ENCODE measurements at places on chromosomes 3 and 15. TPM values are rescaled to one million over a fixed set of nuclear protein-coding genes. Genes with fewer than 3 reads are reported as not detected.

GRCh38 chr15:81410318-81410753 lies 36.3 kb upstream of the TMC3 start:
- H3K27ac ChIP-seq = no peak overlapping the region
- H3K4me3 ChIP-seq = no peak overlapping the region
- no peaks in the 10 kb centered on the region for H3K36me3 ChIP-seq
- peak; percentile 85 for DNase-seq
- no peaks in the 10 kb centered on the region for H3K4me1 ChIP-seq

DNA sequence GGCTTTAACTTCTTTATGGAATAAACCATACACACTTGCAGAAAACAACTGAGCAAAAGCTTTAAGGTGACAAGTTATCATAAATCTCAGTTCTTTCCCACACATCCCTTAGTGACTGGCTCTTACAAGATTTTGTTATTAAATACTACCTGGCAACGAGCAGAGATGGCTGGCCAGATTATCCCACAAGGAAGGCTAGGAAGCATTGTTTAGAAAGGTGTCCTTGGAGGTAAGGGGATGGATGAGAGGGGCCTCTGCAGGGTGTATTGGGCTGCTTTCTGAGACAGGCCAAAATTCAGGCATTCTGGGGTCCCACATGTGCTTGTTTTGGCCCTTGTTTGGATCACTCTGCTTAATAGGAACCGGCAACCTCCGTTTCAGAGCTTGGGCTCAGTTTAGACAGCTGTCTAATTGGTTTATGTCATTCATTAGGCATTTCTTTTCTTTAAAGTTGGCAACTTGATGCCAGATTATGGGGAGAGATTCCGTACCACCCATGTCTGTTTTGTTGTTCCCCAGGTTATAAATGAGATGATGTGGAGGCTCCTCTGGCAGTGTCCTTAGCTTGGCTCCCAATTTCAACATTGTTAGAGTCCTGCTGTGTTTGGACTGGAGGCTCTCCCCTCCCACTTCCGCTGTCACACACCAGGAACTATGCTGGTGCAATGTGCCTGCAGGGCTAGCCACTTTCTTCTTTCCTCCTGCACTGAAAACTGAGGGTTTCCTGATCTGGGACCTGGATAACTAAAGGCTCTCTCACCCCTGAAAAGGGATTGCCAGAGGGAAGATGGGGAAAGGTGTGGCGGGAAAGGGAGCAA lies 121.1 kb downstream of the TPRG1 start:
- no peaks in the 10 kb centered on the region for H3K4me1 ChIP-seq
- no peaks in the 10 kb centered on the region for H3K36me3 ChIP-seq
- no peak overlapping the region for H3K27ac ChIP-seq
- no peaks in the 10 kb centered on the region for H3K27me3 ChIP-seq
- DNase-seq = no peak
- H3K4me3 ChIP-seq = no peak overlapping the region

DNA sequence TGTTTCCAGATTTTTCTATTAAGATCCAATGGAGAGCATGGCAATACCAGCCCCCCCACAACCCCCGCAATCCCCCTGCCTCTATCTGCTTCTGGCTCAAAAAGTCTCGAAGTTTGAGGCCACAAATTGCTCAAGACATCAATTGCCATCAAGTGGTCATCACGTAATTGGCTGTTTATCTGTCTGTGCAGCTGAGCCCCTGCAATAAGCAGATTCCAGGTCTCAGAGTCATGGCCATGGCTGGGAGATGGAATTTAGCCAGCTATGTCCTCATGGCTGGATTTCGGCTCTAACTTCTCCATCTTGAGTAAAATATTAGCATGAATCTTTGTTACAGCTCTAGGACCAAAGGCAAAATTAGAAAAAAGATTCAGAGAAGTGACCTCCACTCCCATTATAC lies 22.7 kb downstream of the SSUH2 start:
- H3K36me3 ChIP-seq = no peaks in the 10 kb centered on the region
- no peaks in the 10 kb centered on the region for H3K4me1 ChIP-seq
- DNase-seq = peak; percentile 34
- H3K4me3 ChIP-seq = no peak overlapping the region
- peak overlapping the region; percentile 55 for H3K27ac ChIP-seq

RYR3 gene
- total RNA-seq = 1.4 TPM

EFCC1 gene
- total RNA-seq = 7.4 TPM

DNA sequence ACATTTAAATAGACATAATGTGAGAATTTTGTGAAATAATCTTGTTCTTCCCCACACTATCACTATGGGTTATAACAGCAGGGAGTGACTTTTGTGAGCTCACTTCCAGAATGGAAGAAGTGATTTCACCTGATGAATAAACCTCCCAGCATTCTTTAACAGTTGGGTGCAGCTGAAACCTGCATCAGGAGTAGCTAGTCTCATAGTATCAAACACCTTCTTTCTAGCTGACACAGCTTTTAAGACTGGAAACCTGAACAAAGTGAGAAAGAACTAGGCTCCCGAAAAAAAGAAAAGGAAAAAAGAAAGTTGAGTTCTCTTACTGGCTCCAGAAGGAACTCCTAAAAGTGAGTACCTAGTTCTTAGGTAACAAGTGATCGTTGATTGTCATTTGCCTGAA lies 61.1 kb upstream of the UNC13C start:
- H3K36me3 ChIP-seq = no peaks in the 10 kb centered on the region
- peaks cover 7% of the 10 kb centered on the region for H3K4me1 ChIP-seq
- H3K27me3 ChIP-seq = no peaks in the 10 kb centered on the region
- DNase-seq = no peak

DNA sequence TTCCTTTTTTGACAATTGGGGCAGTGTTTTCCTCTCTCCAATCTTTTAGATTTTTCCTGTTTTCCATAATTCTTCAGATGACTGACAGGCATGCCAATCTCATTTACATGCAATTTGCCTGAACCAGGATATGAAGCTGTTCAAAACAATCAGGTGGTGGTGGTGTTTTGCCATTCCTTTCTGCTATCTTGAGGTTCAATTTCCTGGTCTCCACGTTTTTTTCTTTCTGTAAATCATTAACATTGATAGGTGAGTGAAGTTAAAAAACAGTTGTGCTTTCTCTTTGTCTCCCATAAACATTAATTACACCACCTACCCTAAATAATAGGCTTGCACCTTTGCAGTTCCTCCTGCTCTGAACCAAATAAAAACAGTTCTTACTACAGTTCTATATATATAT lies 49.1 kb downstream of the C2CD4A start:
- no peak for DNase-seq
- H3K27me3 ChIP-seq = no peaks in the 10 kb centered on the region
- H3K4me1 ChIP-seq = peaks cover 13% of the 10 kb centered on the region
- no peaks in the 10 kb centered on the region for H3K36me3 ChIP-seq
- H3K27ac ChIP-seq = no peak overlapping the region

TMCO5A gene
- total RNA-seq = not detected

GRCh38 chr15:64825431-64826294 lies at the start of gene PIF1:
Gene PIF1 (minus strand): TSS chr15:64825647. CDS start chr15:64824335, 1,312 bp downstream.
- H3K4me3 ChIP-seq = no peak within 1 kb of the TSS
- DNase-seq = peak; percentile 100
- H3K4me1 ChIP-seq = peaks cover 13% of the 10 kb centered on the region
- H3K36me3 ChIP-seq = no peaks in the 10 kb centered on the region
- peak within 1 kb of the TSS; percentile 26 for H3K27ac ChIP-seq
- no peaks in the 10 kb centered on the region for H3K27me3 ChIP-seq

DNA sequence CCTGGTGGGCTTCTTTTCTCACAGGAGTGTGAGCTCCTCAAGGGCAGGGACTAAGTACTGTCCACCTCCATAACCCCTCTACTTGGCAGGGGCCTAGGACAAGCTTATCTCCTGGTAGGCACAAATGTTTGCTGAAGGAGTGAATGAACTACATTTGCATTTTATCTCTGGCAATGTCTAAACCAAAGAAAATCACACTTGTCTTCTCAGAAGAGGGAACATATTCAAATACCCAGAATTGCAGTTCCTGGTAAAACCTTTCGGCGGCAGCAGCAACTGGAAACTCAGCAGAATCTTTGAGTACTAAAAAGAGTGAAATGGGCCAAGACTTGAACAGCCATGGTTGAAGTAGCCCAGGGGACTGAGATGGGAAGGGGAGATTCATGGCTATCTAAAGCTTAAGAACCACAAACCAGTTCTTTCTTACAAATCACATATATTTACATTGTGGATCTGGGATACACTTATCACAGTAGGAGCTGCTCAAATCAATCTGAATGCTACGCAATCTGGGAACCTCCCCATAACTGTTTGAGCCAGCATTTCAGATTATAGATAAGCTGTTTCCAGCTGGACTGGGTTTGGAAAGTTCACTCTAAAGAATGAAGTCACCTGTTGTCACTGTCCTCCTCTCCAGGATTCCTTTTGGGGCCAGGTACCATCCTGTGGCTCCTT lies 18.7 kb upstream of the PTPN9 start:
- no peak overlapping the region for H3K4me3 ChIP-seq
- H3K36me3 ChIP-seq = peaks cover 39% of the 10 kb centered on the region
- H3K27ac ChIP-seq = no peak overlapping the region
- no peaks in the 10 kb centered on the region for H3K4me1 ChIP-seq
- DNase-seq = no peak

- no peaks in the 10 kb centered on the region for H3K27me3 ChIP-seq
- H3K36me3 ChIP-seq = no peaks in the 10 kb centered on the region
- H3K4me1 ChIP-seq = no peaks in the 10 kb centered on the region
- H3K4me3 ChIP-seq = peak overlapping the region; percentile 30
- no peak overlapping the region for H3K27ac ChIP-seq
Measured at GRCh38 chr15:82680200-82681102, 29.2 kb downstream of the AP3B2 start.

DNA sequence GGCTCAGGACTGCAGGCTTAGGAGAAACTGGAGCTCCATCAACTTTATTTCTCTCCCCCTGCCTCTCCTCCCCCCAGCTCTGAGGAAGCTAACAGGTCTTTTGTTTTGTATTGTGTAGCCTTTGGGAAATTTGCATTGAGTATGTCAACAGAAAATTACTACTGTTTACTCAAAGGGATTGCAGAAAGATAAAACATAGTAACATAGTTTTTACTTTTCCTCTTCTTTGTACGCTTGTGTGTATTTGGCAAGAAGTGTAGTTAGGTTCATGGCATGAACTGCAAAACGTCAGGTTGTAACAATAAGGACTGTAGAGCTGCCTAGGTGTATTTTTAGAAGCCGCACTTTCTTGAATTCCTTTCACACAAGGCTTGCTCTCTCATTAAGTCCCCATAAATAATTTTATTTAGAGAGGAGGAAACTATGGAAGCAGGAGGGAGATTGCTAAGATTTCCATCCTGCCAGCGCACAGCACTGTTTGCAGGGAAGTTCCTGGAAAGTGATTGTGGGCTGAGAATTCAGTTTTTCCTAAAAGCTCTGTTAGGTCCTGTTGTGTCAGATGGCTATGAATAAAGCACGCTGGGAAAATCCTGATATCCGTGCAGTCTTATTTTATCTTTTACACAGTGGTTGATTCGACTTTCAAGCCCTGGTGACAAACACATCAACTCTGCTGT lies 21.1 kb upstream of the SATB1 start:
- H3K36me3 ChIP-seq = no peaks in the 10 kb centered on the region
- no peak overlapping the region for H3K27ac ChIP-seq
- H3K4me3 ChIP-seq = no peak overlapping the region
- DNase-seq = no peak
- no peaks in the 10 kb centered on the region for H3K27me3 ChIP-seq

DNA sequence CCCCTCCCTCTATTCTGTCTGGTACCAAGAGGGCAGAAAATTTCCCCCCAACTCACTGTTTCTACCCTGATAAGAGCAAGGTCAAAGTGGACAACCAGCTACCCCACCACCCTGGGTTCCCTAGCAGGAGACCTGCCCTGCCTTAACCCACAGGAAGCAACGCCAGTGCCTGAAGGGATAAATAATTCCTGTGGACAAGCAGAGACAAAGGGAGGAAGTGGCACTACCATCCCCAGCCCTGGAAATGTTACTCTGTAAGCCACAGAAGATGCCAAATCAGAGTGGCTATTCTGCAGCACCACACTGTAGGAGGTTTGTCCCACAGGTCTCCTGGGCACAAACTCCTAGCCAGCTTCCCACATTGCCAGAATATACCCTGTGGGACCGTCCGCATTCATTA lies 80.1 kb downstream of the DNAH12 start:
- no peaks in the 10 kb centered on the region for H3K4me1 ChIP-seq
- no peak for DNase-seq
- H3K27me3 ChIP-seq = no peaks in the 10 kb centered on the region
- no peak overlapping the region for H3K4me3 ChIP-seq
- no peak overlapping the region for H3K27ac ChIP-seq
- no peaks in the 10 kb centered on the region for H3K36me3 ChIP-seq

ATP8B4 gene
- 4.1 TPM for total RNA-seq

Data from lung (tissue), 17 donors.